ENCODE measurements at places on chromosomes 2 and 18.

DNA sequence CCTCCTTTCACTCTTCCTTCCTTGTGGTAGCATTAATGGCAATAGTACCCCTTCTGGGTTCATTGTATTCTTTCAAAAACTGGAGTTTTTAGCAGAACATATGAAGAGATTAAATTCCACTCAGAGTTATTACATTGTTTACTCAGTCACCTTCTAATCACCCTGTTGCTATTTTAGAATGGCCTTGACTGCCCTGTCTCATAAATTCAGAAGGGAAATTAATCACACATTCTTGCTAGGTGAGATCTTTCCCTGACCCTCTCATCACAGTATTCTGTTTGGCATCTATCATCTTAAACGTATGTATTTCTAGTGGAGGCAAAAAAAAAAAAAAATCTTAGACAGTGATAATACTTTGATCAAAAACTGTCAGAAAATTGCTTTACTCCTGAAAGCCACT, 760.4 kb downstream of the ADCYAP1 start:
- DNase-seq = no peak

DNA sequence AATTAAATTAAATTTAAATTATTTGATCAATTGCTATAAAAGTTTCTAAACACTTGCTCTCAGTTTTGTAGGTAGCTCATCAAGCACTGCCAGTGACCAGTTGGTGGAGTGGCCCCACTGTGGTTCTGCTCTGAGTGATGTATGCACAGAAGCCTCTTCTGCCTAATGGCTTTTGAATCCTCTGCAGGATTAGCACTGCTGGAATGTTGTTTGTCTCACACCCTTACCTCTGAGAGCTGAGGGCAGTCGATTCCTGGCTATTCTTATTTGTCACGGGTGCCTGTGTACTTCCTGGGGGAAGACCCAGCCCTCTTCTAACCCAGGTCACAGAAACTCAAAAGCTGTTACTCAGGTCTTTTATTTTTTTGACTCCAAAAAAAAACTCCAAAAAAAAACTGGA, 9.5 kb downstream of the CAPN14 start:
- DNase-seq = no peak

- DNase-seq = no peak
These were observed 374.2 kb downstream of the EN1 start for GRCh38 chr2:118473241-118473640.

GRCh38 chr2:230828272-230828961, 36.3 kb upstream of the ITM2C start:
- no peak for DNase-seq

DNA sequence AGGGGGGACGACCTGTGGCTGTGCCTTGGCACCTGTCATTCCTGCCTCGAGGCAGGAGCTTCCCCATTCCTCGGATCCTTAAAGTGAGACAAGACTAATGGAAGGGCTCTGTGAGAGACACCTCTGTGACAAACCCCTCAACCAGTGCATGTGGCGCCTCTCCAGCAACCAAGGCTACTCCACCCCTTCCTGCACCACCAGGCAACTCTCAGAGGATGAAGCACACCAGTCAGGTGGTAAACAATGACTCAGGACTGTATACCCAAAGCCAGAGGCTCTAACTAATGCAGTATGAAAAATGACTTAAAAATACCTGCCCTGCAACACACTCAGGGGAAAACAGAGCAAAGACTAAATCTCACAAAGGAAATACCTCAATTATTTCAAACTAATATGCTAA, 136.9 kb downstream of the UXS1 start:
- DNase-seq = no peak

GRCh38 chr2:195559431-195559914, 97.6 kb upstream of the SLC39A10 start:
- DNase-seq = peak; percentile 39

- no peak for DNase-seq
These were observed 164.7 kb upstream of the FAM98A start for GRCh38 chr2:33763671-33764310.

DNA sequence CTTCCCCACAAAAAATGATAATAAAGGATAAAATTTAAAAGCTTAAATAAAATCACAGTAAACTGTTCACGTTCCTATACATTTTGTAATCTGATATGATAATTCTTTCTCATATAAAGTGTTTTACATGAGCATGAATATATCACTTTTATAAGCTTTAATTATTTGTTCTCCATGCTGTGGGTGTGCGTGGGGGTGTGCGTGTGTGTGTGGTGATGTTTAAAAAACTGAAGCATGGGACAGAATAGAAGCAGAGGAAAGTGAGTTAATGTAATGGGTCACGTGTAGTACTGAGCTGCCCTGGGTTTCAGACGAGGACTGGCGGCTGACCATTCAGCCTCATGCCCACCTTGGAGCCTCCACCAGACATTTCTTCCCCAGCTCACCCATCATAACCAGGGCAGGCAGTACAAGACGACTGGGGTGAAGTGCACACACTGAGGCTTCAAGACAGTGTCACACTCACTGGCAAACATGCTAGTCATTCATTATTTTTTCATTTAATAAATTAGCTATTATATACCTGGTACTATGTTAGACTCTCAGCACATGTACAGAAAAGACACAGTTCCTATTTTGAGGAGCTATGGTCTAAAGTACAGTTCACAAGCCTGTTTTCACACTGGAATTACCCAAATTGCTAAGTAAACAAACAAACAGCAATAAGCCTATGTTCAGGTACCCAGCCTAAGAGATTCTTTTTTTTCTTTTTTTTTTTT, 97.2 kb upstream of the LPIN2 start:
- DNase-seq = no peak

- no peak for DNase-seq
These were observed 32.4 kb downstream of the NPC1 start for GRCh38 chr18:23553887-23554286.

GRCh38 chr2:212745359-212745758, 206.8 kb upstream of the ERBB4 start:
- no peak for DNase-seq

DNA sequence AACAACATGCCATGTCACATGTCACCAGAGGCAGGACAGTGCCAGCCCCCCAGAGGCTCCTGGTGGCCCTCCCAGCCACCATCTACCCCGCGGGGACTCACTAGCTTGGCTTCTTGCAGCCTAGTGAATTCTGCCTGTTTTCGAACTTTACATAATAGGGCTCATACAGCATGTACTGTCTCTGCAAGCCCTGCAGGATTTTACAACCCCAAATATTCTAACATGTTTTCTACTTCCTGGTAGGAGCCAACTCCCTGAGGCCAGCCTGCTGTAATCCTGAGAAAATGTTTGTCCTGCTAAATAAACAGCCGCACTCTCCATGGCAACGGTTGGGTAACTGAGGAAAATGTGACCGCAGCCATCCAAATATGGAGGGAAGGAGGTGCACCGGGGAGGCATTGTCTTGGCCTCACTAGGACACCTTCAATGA, 2.7 kb downstream of the PER2 start:
- DNase-seq = no peak

DNA sequence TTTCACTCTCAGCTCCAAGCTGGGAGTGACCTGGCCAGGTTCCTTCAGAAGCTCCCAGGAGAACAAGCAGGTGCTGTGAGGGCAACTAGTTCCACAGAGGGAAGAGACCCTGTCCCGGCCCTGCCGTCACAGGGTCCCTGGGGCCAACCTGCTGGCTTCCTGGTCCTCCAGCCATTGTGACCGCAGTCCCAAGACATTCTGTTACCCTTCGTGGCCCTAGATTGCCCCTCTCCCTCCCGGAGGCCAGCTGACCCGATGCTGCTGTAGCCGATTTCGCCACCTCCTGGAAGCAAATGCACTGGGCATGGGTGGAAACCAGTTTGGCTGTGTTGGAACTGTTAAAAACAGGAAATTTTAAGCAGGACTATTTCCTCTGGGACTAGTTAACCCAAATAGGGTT, 55.4 kb downstream of the EPAS1 start:
- DNase-seq = no peak

DNA sequence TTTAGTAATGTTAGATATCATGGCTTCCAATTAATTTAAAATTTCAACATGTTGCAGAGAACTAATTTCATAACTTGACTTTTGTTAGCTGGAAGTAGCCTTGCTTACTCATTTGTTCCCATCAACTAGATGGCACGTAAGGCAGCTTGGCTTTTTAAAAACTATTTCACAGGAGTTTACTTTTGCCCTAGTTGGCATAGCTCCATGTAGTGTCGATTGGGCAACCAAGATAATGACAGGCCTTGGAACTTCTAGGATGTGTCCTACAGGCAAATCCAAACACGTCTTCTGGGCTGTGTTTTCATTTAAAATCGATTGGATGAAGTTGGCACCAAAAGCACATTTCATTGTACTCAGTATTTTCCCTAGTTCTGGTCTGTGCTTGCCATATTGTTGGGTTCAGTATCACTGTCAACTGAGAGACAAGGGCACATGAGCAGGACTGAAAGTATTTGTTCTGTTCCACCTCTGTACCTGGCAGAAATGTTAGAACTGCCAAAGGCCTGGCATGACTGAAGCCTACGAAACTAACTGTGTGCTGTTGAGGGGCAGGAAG, 29.4 kb downstream of the HADHB start:
- no peak for DNase-seq

- DNase-seq = no peak
These were observed 334.4 kb downstream of the AGPS start for GRCh38 chr2:177726931-177727348.

DNA sequence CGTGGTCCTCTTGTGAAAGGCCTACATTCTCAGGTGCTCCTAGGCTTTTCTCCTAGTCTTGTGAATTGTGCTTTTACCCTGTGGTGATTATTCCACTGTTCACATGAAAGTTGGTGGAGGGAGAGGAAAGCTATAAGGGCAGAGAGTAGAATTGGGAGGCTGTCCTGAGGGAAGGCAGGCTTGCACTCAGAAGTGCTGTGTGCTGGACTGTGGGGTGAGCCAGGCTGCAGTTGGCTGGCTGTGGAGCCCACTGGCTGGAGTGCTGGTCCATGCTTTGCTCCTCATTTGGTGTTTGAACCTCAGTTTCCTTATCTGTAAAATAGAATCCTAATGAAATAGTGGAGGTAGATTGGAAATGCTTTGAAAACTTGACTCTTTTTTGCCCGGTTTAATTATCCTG, 21.3 kb downstream of the LIMS1 start:
- no peak for DNase-seq

DNA sequence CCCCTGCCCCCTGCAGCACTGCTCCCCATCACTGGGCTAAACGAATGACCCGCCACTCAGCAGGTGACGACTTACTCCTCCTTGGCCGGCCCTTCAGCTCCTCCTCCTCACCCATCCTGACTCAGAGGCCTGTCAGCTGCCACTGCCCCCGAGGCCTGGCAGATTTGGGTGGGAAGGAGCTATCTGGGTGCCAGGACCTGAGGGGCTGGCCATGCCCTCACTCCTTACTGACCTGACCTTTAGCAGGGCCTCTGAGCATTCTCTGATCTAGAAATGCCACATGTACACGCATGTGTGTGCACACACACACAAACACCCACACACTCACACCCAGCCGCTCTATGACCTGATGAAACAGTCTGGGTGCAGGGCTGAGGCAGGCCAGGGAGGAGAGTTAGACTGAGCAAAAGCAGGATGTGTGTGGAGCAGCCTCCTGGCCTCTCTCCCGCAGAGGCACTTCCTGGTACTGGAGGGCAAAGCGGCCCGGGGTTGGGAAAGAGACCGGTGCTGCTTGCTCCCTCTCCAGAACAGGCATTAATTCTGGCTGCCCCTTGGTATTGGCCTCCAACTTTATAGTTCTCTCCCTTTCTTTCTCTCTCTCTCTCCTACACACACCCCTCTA, 68.0 kb downstream of the ZFP36L2 start:
- DNase-seq = peak; percentile 43

- DNase-seq = no peak
These were observed 852.6 kb downstream of the DPP10 start for GRCh38 chr2:115294999-115295398.

- DNase-seq = no peak
These were observed 372.6 kb upstream of the NT5C1B start for GRCh38 chr2:18961991-18962421.

DNA sequence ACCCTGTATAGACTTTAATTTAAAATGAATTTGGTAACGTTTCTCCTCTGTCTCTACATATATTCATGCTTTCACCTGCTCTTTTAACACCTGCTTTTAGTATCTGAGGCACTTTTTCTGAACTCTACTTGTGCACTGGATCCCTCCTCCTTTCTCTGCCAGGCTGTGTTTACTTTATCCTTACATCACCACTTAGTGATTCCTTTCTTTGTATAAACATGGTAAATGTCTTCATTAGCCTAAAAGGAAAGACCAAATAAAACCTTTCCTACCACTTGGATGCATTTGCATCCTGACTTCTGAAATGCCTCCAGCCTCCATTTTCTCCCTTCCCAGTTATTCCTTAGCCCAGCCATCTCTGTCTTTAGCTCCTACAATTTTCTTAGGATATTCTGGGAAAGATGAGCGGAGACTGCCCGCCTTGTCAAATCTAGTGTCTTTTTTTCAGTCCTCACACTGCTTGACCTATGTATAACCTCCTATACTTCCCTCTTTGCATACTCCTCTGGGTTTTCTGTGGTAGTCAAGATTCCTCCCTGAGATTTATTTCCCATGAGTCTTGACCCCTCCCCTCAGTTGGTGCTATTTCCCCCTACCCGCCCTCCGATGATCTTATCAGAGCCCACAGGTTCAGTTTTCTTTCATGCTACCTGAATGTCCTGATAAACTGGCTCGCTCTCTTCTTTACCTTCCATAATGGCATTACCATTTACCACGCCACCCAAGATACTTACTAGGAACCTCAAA, 44.8 kb downstream of the REL start:
- DNase-seq = no peak

DNA sequence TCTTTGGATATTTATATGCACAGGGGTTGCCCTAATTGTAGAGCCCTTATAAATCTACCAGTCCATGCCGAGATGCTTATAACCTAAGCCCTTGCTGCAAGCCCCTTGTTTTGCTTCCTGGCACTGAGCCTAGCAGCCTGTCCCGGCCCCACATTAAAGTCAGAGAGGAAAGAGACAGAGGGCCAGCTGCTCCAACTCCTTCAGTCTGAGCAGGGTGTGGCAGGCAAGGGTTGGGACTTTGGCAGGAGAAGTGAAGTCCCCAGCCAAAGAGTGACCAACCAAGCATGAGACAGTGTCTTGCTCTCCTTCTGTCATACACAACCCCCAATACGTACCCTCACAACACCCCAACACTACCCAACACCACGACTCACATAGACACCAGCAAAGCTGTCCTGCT, 54.7 kb upstream of the FZD7 start:
- DNase-seq = no peak

- no peak for DNase-seq
These were observed 167.7 kb downstream of the ANAPC1 start for GRCh38 chr2:111715987-111716904.

GRCh38 chr2:239814861-239815601, 210.1 kb downstream of the NDUFA10 start:
- DNase-seq = no peak

GRCh38 chr2:72949045-72949444, 31.7 kb downstream of the EMX1 start:
- no peak for DNase-seq

- DNase-seq = no peak
These were observed 227.7 kb downstream of the ARHGAP15 start for GRCh38 chr2:143356736-143357446.

Measured in stimulated activated CD8-positive, alpha-beta memory T cell treated with anti-CD3 and anti-CD28 coated beads, Interleukin-4, amount 100 ng/mL, for 24 hours (primary cell).